ENCODE measurements at places on chromosomes 7 and 10.

DNA sequence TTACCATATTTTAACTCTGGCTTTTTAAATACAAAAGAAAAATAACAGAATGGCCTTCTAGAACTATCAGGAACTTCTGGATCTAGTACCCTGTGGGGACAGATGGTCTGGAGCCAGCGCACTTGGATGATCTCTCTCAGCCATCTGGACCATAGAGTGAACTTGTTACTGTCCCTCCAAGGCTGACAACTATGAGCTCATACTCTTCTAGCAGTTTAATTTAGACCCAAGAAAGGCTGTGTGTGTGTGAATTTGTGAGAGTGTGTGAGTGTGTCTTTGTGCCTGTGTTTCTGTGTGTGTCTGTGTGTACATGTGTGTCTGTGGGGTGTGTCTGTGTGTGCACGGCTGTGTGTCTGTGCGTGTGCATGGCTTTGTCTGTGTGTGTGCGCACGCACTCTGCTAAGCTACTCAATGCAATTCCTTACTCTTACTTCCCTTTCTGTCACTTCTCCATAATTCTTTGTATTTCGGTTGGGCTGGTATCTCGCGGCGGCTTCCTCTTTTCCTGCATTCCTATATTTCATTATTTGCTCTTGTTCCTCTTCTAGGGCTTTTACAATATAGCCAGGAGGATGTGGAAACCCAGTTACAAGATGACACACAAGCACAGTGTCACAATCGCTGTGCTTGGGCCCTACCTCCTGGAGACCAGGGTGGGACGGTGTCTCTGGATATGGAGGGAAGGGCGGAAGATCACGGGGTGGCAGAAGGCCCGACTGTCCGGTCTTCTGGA lies 51.9 kb downstream of the IKZF1 start:
- DNase-seq, result no peak

- peak; percentile 62 for DNase-seq
Observed at GRCh38 chr10:59433720-59434428, 71.5 kb upstream of the FAM13C start.

DNA sequence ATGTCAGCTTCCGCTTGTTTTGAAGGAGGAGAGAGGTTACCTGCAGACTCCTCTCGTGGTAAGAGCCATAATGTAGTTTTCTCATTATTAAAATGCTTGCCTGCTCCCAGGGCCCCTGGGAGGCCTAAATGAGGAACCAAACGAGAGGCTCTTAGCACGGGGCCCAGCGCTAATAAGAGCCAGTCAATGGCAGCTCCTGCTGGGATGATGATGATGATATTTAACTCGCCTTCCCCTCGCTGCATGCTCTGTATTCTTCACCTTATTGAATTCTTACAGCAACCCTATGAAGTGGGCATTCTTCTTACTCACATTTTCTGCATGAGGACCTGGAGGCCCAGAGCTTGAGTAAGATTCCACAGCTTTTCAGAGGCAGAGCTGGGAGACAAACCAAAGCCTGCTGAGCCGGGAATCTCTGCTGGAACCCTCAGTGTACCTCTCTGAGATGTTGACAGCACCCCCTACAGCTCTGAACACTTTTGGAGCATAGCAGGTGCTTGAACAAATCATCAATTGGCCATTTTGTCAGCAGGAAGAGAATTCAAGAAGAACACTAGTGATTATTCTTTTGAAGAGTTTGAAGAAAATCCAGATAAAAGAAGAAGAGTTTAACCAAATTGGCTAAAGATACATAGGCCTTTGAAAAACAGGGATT lies 93.1 kb upstream of the HABP2 start:
- DNase-seq, result no peak

GRCh38 chr7:117470777-117471176 lies 9.0 kb upstream of the CFTR start:
- DNase-seq, result no peak

GRCh38 chr10:124032087-124032935 lies 61.1 kb downstream of the CHST15 start:
- peak; percentile 22 for DNase-seq

Measured in fibroblast of lung (primary cell).